ENCODE measurements at places on chromosomes 2 and 18.

DNA sequence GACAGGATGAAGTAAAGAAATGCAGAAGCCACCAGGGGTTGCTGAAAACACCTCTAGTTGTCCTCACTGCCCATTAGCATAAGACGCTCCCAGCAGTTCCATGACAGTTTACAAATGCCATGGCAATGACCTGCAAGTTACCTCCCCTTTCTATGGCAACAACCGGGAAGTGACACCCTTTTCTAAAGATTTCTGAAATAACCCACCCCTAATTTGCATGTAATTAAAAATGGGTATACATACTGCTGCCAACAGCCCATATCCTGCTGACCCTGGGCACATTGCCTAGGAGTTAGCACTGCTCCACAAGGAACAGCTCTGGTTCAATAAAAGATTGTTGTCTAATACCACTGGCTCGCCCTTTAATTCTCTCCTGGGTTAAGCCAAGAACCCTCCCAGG, 178.3 kb upstream of the LRATD1 start:
- DNase-seq = no peak

- no peak for DNase-seq
Observed at GRCh38 chr2:13550285-13551231, 833.8 kb downstream of the TRIB2 start.

GRCh38 chr18:3747176-3747973, 297.4 kb downstream of the TGIF1 start:
- DNase-seq = no peak

DNA sequence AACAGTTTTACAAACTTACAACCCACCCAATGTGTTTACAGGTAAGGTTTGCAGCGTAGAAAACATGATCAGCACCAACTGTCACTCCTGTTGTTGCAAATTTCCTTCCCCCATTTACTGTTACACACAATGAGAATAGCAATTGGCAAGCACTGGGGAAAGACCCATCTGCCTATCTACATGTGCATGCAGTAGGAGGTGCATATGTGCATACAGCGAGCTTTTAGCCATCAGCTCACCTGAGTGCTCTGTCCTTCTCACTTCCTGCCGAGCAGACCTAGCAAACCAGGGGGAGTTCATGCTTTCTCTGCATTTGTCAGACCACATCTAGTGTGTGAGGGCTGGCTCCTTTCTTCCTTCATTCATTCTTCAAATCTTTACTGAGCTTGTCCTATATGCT, 49.9 kb upstream of the ARL4C start:
- no peak for DNase-seq

- DNase-seq = no peak
Observed at GRCh38 chr2:3267869-3268704, 109.5 kb downstream of the EIPR1 start.

All from lower lobe of right lung (tissue), 2 donors.